Activated CD4-positive, alpha-beta T cell treated with anti-CD3 and anti-CD28 coated beads for 24 hours (primary cell): ENCODE measurements at places on chromosomes 2 and 18.

DNA sequence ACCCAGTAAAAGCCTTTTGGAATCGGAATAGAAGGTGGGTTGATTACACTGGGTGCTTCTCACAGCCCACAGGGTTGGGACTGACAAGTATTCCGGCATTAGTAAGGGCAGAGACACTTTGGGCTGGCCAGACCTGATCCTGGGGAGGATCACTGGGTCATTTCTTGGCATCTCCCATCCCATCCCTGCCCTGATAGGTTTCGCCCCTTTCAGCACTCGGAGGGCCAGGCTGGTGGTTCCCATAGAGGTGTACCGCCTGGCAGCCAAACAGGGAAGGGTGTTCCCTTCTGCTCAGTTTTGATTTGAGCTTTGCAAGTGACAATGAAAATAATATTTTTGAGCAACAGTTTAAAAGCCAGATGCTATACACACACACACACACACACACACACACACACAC is 37.3 kb downstream of the CYP1B1 start:
- no peak for DNase-seq

GRCh38 chr2:94879314-94879981 is 8.2 kb downstream of the TEKT4 start:
- DNase-seq, result no peak

- DNase-seq, result no peak
These were observed 115.8 kb downstream of the SPHKAP start for GRCh38 chr2:228065686-228066085.

DNA sequence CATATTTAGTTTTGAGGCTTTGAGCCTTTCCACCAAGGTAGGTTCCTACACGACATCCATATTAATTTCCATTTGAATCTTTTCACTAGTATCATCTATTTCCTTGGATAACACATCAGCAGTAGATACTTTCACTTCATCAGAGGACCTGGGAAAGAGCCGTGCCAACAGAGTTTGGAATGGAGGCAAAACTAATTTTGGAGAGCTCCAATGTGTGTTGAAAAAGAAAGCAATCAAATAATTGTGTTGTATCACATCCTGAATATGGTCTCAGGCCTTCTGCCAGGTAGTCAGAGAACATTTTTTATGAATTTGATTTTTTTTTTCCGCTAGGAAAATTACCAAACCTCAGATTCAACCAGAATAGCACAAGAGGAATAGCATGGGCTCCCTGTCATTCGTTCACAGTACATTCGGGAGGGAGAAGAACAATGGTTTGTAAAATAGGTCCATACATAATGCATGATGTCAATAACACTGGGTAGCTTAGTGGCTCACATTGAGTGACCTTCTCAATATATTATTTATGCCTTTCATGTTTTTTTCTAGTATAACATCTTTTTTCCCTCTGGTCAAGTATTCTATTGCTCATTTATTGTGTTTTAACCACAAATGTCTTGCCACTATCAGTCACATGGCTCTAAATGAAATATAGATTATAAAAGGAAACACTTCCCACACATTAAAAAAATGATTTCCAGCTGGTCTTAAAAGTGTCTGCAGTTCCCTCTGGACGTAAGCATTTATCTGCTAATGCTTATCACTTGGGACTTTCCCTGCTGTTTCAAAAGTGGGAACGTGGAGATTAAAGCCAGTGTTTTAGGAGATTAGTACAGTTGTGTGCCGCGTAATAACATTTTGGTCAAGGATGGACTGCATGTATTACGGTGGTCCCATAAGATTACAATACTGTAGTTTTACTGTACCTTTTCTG is 68.6 kb upstream of the RAPH1 start:
- no peak for DNase-seq

DNA sequence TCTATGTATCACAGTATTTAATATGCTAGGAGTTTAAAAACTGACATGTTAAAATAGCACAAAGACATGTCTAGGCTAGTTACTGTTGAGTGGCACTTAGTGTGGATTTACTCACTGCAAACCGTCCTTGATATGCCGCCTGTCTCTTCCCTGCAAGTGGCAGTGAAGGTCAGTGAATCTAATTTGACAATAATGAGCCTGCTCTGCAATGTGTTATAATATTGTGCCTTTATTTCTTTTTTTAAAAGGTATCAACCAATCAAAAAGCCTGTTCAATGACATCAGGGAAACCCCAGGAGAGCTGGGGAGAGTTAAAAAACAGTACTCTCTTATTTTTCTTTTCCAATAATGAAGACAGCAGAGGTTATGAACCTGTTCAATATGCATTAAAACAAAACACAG is 384.1 kb downstream of the ERBB4 start:
- DNase-seq, result no peak

- no peak for DNase-seq
These were observed 15.2 kb upstream of the MAP4K4 start for GRCh38 chr2:101682311-101682710.

- DNase-seq, result no peak
These were observed 310.1 kb downstream of the ALK start for GRCh38 chr2:29611261-29611660.
